NCI-H146 (cell line): ENCODE measurements at places on chromosomes 2 and 18.
A peak's percentile ranks its signal among the peaks of the same experiment; 100 is the strongest.

DNA sequence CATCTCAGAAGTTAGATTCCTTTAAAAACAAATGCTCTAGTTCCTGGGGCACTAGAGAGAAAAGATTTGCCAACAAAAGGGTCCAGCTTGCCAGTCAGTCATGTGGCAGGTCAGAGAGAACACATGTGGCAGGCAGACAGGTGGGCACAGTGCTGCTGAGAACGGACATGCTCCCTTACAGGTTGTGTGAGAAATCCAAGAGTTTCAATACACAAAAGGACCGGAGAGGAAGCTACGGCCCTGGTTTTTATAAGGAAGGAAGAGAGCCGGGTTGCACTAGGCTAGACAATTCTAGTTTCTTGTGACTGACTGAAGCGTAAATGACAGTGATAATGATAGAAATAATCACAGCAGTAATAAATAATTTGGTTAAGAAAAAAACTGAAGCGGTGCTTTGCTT, 18.3 kb downstream of the CDC42EP3 start:
- no peak for DNase-seq

DNA sequence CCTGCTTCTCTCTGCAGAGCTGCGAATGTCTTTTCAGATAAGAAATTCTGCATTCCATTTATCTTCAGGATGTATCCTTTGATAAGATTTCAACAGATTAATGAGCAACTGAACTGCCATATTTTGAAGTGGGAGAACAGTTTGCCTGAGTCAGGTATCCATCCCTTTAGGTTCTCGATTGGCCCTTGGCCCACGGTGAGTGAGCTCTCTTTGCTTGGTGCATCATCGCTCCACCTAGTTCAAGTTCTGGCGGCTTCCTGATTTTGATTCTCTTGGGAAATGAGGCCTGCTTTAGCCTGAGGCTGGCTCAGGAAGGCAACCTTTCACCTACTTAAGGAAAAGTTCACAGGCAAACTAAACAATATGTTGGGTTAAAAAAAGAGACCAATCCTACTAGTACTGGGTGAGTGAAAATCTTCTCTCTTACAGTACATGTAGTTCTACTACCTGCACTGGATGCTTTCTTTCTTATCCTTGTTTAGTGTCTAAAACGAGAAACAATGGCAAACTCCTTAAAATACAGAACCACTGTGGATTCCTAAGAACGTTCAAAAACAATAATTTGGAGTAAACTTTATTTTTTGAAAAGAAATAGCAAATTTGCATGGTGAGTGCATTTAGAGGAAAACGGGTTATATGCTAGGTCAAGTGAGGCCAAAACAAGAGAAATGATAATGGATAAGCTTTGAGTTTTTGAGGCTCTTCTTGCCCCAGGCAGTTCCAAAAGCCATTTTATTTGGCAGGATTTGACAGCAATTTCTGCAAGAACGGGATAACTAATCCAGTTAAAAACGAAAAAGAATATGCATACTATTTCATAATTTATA, 837 bp upstream of the ACSL3 start:
- DNase-seq, result peak; percentile 31

DNA sequence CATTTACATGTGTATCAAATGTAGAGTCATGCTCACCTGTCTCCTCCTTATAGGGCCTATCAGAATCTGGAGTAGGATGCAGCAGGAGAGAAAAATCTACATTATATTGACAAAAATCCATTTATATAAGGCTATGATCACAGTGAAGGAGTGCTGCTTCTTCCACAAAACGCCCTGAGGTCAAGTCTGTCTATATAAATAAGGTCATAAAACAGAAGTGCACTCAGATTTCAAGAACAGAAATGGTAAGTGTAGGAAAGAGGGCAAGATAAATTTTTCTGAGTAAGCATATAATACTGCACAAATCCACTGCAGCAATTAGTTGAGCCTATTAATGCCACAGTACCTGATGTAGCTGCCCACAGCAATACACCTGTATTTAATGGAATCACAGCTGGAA, 51.8 kb downstream of the COL5A2 start:
- peak; percentile 61 for DNase-seq

GRCh38 chr18:13500227-13500865, 226.0 kb downstream of the FAM210A start:
- peak; percentile 41 for DNase-seq

- DNase-seq, result no peak
These were observed 47.7 kb downstream of the PRKCE start for GRCh38 chr2:45699032-45699658.

- no peak for DNase-seq
These were observed 303.0 kb downstream of the NDUFA10 start for GRCh38 chr2:239721991-239722759.

- no peak for DNase-seq
These were observed 55.6 kb upstream of the MAP4K3 start for GRCh38 chr2:39492716-39493115.

DNA sequence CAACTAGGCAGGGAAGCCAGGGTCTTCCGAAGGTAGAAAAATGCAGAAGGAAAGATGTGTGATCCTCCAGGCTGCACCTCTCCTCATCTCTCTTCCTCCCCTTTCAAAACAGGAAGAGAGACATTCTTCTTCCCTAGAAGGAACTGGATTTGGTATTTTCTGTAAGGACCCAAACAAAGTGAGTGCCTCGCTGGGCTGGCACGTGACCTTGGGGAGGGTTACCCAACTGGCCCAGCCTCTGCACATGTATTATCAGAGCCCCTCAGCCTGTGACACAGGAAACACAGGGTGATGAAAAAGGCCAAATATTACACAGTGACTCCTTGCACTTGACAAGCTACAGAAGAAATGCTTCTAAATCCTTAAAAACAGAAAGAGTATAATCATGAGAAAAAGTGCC, 2.3 kb downstream of the HJURP start:
- DNase-seq, result no peak

GRCh38 chr2:183124222-183124956, at the start of gene NUP35:
TSS of gene NUP35 (plus strand) at chr2:183124443. CDS start at chr2:183124458, 15 bp downstream.
- DNase-seq, result peak; percentile 92
